ENCODE measurements at places on chromosomes 1 and 21. TPM values are rescaled to one million over a fixed set of nuclear protein-coding genes. Genes with fewer than 3 reads are reported as not detected.
A peak's percentile ranks its signal among the peaks of the same experiment; 100 is the strongest.

DNA sequence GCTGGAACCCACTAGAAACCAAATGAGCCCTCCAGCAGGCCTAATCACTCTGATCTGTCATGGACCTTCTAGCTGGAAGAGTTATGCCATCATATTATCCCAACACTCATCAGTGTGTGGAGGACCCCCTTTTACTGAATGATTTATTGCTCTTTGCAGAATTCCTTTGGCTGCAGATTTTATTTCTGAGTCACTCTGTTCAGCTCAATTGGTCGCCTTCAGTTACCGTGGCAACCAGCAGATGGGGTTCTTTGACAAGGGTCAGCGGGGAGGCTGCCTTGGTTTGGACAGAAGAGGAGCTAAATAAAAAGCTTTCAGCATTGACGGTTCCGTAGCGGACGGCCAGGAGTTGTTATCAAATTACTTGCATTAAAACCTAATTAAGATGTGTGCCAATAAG, 220.1 kb downstream of the SDCCAG8 start:
- peak; percentile 31 for DNase-seq

- peak; percentile 54 for DNase-seq
These were observed 183.9 kb upstream of the SGIP1 start for GRCh38 chr1:66350001-66350547.

DNA sequence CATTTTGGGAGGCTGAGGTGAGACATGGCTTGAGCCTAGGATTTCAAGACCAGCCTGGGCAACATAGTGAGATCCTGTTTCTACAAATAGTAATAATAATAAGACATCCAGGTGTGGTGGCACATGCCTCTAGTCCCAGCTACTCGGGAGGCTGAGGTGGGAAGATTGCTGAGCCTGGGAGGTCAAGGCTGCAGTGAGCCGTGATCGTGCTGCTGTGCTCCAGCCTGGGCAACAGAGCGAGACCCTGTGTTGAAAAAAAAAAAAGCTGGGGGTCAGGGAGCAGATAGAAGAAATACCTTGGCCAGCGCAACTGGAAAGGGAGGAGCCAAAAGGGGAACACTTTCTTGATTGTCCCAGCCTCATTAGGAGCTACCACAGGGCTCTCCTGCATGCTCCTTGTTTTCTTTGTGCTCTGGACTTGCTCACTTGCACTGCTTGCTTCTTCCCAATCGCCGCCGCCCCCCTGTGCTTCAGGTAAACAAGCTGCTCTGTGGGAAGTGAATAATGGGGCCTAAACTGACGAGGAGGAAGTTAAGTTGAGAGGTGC, 31.1 kb downstream of the PBX1 start:
- DNase-seq: no peak

- peak; percentile 62 for DNase-seq
These were observed 201.7 kb downstream of the NRIP1 start for GRCh38 chr21:14862794-14863720.

- no peak for DNase-seq
These were observed 18.5 kb downstream of the NPHP4 start for GRCh38 chr1:5973771-5974170.

- DNase-seq: peak; percentile 16
These were observed 119.2 kb downstream of the PBX1 start for GRCh38 chr1:164678136-164678700.

DNA sequence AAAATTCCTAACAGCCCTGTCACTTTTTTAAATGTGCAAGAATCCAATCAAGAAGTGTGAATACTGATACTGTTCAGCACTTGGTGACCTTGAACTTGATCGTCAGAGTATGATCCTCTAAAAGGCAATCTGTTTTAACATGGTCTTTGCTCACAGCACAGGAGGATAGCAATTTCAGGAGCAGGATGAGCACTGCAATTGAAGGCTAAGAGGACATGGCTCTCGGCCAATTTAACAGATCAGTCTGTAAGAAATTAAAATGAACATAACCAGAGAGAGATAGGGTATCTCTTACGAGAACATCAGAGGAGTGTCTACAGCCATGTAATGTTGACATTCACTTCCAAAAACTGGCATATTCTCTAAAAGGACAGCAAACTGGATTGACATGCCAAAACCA, 243.1 kb downstream of the LTN1 start:
- no peak for DNase-seq

- DNase-seq: peak; percentile 42
These were observed 10.6 kb downstream of the ID3 start for GRCh38 chr1:23548704-23549143.

GRCh38 chr1:244813327-244813726, 22.1 kb upstream of the COX20 start:
- DNase-seq: no peak

DNA sequence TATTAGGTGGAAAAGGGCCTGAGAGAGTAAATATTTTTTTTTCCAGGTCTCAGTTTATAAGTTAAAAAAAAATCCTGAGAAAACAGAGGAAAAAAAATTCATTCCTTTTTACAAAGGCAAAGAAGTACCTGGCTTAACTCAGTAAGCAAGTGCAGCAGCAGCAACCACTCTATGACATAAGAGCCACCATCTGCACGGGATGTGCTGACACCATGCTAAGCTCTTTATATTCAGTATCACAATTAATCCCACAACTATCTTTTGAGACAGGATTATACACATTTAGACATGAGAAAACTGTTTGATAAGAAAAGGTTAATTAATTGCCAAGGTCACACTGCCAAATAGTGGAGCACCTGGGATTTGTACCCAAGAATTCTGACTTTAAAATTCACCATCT, 13.4 kb upstream of the DPT start:
- no peak for DNase-seq

- DNase-seq: no peak
These were observed 19.1 kb downstream of the CD101 start for GRCh38 chr1:117020526-117021156.

DNA sequence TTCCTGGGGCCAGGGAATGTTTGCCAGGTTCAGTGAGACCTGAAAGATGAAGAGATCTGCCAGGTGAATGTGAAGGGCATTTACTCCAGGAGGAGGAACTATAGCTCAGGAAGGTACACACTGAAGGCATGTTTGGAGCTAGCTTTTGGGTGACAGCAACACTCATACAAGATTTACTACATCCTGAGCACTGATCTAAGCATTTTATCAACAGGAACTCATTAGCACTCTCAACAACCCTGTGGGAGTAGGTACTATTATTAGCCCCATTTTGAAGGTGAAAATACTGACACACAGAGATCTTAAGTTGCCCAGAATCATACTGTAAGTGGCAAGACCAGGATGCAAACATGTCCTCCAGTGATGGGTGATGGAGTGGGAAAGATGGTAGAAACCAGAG, 6.7 kb downstream of the GADD45A start:
- DNase-seq: no peak

GRCh38 chr21:28827422-28827821, 165.3 kb downstream of the LTN1 start:
- peak; percentile 87 for DNase-seq

DNA sequence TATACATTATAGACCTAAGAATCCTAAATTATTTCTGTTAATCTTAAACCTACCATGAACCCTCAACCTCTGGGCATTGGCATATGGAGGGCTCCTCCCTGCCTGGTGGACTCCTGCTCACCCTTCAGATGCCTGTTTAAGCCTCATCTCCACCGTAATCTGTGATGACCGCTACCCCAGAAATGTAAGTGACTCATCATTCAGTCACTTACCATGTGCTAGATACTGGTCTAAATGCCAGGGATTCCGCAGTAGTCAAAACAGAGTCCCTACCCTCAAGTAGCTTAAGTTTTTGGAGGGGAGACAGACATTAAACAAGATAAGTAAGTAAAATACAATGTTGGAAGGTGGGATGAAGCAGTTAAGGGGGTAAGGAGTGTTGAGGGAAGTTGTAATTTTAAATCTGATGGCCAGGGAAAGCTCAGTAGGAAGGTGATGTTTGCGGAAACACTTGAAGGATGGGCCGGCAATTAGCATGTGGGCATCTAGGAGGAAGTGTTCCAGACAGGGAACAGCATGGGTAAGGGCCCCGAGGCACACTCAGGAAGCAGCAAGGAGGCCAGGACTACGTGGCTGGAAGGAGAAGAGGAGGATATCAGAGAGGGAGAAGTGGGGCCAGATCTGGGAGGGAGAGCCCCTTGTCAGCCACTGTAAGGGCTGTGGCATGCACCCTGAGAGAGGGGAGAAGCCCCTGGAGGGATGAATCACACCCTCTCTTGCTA, 141.7 kb upstream of the HOOK1 start:
- peak; percentile 65 for DNase-seq

DNA sequence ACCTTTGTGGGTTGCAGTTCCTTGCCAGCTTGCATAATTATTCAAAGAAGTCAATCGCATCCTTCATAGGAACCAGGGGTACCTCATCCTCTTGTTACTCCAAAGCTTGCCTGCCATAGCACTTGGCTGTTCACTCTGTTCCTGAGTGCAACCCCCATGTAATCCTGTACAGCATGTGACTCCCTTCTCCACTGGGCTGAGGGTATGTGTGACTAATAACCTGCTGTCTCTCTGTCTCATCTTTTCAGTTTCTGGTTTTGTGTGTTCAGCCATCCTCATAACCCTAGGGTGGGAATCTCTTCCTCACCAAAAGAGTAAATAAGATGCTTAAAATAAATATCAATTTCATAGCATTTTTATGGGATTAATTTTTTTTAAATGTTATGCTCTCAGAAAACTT, 351.9 kb downstream of the S1PR1 start:
- DNase-seq: no peak

GRCh38 chr21:38266732-38267131, 9.9 kb downstream of the KCNJ15 start:
- DNase-seq: peak; percentile 82

DNA sequence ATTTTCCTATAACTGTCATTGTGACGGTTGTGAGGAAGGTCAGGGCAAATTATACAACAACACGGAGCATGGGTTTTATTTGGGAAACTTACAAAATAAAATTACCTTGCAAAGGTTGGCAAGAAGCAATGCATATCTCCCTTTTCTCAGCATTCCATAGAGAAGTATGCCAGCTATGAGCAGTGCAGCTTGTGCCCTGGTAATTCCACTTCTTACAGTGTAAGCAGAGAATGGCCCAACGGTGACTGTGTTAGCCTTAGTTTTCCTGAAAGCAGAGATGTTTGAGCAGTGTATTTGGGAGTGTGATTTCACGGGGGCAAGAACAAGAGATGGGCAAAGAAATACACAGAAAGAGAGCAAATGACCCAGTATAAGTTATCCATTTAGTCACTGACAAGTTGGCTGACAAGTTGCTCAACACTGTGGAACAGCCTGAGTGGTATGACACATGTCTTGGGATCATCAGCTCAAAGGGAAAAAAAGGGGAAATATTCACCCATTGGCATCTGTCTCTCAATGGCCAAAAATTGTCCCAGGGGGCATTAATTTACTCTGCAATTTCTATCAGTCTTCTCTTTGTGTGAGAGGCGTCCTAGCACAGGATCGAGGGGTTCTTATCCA, 210.9 kb upstream of the NRIP1 start:
- DNase-seq: no peak

DNA sequence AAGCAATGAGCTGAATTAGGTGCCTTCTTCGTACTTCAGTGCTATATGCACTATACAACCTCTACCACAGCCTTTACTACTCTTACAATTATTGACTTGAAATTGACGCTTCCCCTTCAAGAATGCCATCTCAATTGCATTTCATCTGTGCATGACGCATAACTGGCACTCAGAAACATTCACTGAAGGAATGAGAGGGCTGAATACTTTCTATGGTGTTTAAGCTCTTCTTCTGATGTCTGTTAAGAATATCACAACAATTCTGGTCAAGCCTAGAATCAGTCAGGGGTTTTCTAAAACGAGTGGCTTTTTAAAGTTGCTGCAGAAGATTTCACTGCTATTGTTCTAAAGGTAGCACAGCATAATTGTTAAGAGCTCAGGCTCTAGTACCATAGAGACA, 11.5 kb downstream of the DENND1B start:
- no peak for DNase-seq

DNA sequence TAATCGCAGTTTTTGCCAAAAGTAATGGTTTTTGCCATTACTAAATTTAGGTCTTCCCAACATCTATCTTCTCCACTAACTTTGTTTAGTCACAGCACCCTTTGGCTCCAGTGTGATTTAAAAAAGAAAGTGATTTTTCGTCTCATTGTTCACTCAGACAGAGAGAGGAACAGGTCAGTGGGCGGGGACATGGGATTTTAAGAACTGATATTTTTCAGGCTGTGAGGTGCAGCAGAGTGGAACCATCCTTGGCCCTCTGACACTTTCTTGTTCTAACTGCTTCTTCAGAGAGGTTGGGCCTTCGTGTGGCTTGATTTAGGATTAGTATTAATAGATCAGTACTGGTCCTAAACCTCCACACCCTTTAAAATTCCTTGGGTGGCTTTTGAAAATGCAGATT, 38.8 kb downstream of the CASQ2 start:
- DNase-seq: no peak

- no peak for DNase-seq
These were observed 90.4 kb downstream of the NPHP4 start for GRCh38 chr1:5901841-5902240.

- peak; percentile 14 for DNase-seq
These were observed at the start of gene ANKRD45 for GRCh38 chr1:173669491-173669941. ANKRD45 (minus strand) TSS chr1:173669851; CDS start chr1:173659418, 10,433 bp downstream.

GRCh38 chr1:23634840-23635651, 56.6 kb upstream of the RPL11 start:
- DNase-seq: peak; percentile 84

- DNase-seq: no peak
These were observed 14.5 kb downstream of the KDF1 start for GRCh38 chr1:26945728-26946127.

DNA sequence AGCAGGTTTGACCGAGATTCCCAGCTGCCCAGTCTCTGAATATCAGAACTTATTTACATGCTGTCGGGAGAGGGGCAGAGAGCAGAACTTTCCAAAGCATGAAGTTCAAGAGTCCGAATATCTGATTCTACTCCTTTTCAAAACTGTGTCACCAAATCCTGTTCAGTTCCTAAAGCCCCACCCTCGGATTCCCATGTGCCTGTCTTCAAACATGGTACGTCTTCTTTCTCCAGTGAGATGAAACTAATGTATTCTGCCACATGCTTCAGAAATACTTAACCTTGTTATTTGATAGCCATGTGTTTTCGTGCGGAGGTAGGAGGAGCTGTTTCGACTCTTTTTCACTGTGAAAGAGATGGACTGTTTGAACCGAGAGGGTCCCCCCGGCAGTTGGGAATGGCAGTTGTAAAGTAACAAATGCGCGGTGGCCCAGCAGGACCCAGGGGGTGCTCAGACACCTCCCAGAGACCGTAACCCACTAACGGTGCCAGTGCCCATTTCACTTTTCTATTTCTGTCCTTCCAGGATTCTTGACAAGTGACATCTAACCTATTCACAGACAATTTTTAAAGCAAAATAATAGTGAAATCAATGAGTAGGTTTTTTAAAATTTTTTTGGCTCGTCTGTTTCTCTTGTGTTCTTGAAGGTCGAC, 67.2 kb downstream of the ZBTB18 start:
- no peak for DNase-seq

Gene ACTL8
- not detected for total RNA-seq

Gene ADGRL4
- 4.7 TPM for total RNA-seq

Gene ZBTB37
- 7.3 TPM for total RNA-seq

Gene SLC26A9
- not detected for total RNA-seq

Gene RYR2
- total RNA-seq: not detected

Data from fibroblast of villous mesenchyme (primary cell).